ENCODE measurements at places on chromosomes 2 and 18.

GRCh38 chr2:1515986-1516797, 102.9 kb downstream of the TPO start:
- DNase-seq: no peak

GRCh38 chr2:113131352-113132185, 4.2 kb downstream of the IL1RN start:
- no peak for DNase-seq

DNA sequence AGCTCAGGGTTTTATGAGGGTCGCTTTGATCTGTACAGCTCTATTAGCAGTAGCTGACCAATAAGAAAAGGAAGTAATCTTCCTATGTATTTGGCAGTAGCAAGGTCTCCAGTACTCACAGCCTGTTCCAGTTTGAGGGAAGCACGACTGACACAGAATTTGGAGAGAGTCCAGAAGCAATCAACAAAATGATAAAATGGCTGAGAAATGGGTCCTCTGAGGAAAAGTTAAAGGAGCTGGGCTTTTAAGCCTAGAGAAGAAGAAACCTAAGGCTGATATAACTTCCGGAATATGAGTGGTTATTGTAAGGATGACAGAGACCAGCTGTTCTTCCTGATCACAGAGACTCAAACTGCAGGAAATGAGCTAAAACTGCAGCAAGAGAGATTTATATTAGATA, 382.8 kb downstream of the GPD2 start:
- DNase-seq: peak; percentile 41

- no peak for DNase-seq
Measured at GRCh38 chr2:66171530-66171929, 263.4 kb upstream of the MEIS1 start.

DNA sequence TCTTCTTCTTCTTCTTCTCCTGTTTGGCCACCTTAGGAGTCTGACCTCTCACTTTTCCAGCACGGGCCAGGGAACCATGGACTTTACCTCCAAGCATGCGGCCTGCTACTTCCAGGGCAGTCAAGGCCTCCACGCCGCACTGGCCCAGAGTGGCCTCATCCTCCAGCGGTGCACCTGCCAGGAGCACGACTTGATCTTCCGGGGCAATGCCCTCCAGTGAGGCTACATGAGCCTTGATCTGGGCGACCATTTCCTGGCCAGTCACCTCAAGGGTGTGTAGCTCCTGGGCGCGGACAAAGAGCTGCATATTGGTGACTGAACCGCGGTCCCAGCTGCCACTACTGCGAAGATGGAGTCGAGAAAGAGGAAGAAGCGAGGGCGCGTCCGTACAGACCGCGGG, 67.1 kb downstream of the DIPK1C start:
- DNase-seq: no peak

- no peak for DNase-seq
Measured at GRCh38 chr2:73928963-73929347, 2.3 kb downstream of the DGUOK start.

DNA sequence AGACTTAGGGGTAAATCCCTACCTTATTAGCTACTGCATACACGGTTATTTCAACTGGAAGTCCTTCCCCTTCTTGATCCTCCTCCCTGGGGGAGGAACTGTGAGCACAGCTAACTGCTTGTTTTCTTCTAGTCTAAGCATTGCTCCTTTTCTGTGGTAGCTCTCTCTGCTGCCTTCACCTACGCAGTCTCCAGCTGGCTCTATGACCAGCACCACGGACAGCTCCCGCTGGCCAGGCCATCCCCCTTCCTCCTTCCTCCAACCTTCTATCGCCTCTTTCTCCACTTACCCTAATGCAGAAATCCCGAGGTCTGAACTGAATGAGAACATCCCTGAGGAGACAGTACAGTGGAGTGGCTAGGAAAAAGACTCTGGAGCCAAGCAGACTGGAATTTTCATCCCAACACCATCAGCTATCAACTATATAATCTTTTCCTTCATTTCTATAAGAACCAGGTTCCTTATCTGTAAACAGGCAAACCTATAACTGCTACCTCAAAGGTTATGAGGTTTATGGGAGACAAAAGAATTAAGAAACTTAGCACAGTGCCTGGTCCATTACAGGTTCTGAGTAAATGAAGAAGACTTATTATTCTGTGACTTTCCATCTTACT, 4.7 kb upstream of the CFAP65 start:
- no peak for DNase-seq

- no peak for DNase-seq
Measured at GRCh38 chr2:180507028-180507427, 473.4 kb upstream of the UBE2E3 start.

- peak; percentile 36 for DNase-seq
Measured at GRCh38 chr2:151922845-151923666, 94.8 kb upstream of the ARL5A start.

GRCh38 chr2:100394111-100394641, 23.3 kb downstream of the CHST10 start:
- DNase-seq: no peak

GRCh38 chr2:8626572-8626971, 55.3 kb upstream of the ID2 start:
- no peak for DNase-seq

- DNase-seq: no peak
Measured at GRCh38 chr2:74696829-74697228, 42.8 kb downstream of the SEMA4F start.

DNA sequence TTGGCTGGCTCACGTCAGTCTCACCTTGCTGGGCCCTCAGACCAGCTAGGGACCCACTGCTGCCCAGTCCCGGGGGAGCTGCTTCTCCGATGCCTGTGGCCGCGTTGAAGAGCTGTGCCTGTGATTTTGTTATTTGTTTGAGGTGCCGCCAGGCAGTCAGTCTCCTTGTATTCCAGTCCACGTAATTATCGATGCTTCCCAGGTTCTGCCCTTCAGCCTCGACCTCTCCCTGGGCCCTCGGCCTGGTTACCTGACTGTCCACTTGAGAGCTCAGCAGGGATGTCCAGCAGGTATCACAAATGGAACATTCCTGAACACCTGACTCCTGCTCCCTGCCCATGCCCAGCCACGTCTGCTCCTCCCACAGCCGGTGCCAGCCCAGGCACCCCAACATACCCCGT, 195.9 kb upstream of the HS6ST1 start:
- DNase-seq: no peak

- no peak for DNase-seq
Measured at GRCh38 chr2:239597216-239597615, 196.4 kb upstream of the HDAC4 start.

- DNase-seq: peak; percentile 12
Measured at GRCh38 chr2:195322324-195322723, 334.7 kb upstream of the SLC39A10 start.

DNA sequence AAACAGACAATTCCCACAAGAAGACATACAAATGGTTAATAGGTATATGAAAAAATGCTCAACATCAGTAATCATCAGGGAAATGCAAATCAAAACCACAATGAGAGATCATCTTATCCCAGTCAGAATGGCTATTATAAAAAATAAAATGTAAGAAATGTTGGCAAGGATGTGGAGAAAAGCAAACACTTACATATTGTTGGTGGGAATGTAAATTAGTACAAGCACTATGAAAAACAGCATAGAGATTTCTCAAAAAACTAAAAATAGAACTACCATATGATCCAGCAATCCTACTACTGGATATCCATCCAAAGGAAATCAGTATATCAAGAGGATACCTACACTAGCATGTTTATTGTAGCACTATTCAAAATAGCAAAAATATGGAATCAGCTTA, 186.6 kb downstream of the NOL4 start:
- no peak for DNase-seq

- DNase-seq: no peak
Measured at GRCh38 chr2:28199995-28200679, 192.5 kb upstream of the FOSL2 start.

GRCh38 chr2:119267604-119268003, 44.0 kb downstream of the STEAP3 start:
- no peak for DNase-seq

GRCh38 chr2:146124741-146125140, 1604.8 kb upstream of the ZEB2 start:
- DNase-seq: no peak

DNA sequence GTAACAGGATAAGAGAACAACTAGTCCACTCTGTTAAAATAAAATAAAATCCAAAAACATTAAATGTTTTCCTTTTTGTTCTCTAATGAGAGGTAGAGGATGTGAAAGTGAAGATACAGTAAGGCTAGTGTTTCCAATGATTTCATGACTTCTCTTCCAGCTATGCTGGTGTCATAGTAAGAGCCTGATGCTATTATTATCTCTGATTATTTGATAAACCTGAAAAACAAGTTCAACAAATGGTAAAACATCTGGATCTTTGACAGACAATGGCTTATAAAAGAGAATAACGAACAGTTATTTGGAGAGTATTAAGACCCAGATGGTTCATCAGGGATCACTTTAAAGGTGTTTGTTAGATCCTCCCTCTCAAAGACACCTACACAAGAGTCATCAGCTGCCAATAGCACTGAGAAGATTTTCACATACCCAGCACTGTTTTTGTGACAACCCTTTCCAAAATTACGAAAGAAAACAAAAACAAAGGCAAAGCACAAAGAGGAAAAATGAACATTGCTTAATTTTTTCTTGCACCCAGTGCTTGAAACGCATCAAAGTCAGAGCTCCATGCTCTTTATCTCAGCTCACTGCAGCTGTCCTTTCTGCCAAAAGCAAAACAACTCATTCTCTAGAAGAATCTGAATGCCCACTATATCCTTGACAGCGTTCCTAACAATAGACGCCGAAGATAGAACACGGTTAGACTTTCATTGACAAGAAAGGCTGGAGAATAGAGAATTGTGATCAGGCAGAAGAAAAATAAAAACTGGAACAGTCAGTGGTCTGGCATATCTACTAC, 168.6 kb downstream of the SLC8A1 start:
- DNase-seq: no peak

GRCh38 chr2:158319269-158319668, 137.3 kb downstream of the CCDC148 start:
- no peak for DNase-seq

DNA sequence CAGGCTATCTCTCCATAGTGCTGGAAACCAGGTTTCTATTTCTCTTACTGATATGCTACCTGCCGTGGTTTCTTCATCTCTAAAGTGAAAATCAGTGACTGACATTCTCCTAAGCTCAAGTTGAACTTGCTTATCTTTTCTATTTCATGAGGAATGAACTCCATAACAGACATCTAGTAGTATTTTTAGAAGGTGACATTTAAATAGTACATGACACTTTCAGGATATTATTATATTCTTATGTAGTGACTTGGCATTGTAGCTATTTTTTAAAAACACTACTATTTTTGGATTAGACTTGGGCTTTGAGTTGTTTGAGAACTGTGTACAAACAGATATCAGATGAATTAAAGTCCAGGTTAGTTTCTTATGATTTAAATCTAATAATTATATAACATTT, 1381.8 kb downstream of the DSC3 start:
- DNase-seq: no peak

DNA sequence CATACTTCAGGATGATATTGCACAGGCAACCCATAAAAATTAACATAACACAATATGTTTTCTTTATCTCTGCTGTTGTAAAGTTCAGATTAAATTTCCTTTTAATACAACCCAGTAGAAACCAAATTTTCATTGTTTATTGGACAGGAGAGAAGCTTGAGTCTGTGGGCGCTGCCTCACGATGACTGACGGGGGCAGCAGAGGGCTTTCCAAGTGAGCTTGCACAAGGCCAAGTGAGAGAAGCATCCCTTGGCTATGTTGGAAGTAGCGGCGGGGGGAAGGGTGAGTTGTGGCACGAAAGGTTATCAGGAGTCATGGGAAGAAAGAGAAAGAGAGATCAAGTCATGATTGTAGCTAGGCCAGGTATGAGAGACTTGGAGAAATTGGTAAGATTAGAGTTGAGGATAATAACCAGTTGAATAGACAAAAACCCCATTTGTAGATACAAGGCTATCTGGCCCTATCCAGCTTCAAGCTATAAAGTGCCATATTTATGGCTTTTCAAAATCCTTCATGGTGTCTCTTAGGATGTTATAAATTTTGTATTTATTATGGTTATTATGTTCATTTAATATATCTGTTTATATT, 413.7 kb upstream of the FAM98A start:
- DNase-seq: peak; percentile 54

DNA sequence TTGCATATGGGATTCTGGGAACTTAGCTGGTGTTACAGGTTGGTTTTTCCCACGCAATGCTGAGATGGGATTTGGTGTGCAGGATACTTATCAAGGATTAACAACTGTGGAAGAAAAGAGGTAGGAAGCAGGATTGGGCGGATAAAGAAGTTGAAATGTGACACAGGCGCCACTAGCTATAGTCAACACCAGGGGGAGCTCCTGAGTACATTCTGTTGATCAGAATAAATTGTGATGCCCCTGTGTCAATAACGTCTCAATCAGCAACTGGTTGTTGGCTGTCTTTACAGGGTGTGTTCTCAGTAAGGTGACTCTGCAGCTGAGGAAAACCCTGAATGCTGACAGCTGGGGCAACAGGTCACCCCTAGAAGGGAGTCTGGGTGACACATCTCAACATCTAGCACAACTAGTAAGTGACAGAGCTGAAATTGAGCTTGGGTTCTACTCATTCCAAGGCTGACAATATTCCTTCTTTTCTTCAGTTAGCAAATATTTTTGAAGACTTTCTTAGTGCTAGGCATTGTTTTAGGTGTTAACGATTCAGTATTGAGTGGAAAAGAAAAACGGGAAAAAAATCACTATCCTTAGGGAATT, 143.0 kb downstream of the ARL6IP6 start:
- DNase-seq: no peak

DNA sequence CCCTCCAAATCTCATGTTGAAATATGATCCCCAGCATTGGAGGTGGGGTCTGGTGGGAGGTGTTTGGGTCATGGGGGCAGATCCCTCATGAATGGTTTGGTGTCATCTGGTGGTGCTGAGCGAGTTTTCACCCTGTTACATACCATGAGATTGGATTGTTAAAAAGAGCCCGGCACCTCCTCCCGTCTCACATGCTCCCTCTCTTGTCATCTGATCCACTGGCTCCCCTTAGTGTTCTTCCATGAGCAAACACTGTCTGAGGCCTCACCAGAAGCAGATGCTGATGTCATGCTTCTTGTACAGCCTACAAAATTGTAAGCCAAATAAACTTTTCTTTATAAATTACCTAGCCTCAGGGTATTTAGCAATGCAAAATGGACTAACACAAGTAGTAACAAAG, 405.0 kb upstream of the SLC39A10 start:
- DNase-seq: no peak

DNA sequence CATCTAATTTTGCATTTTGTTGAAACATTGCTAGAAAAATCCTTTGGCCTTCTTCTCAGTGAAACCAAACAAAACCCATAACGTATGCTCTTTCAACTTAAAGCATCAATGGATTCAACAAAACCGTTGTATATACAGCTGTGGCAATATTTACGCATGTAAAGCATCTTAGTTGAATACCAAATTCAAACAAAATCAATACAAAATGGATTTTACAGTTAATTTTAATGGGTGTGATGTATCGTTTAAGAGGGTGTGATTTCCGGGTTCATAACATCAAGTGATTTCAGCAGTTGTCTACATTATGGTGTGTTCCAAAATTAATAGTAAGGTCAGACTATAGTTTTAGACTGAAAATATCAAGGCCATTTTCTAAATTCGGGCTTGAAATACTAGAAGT, 198.2 kb downstream of the TGIF1 start:
- DNase-seq: no peak
